ENCODE measurements at places on chromosomes 3 and 15.

GRCh38 chr3:195868336-195868865, 40.0 kb downstream of the TNK2 start:
- DNase-seq: no peak

DNA sequence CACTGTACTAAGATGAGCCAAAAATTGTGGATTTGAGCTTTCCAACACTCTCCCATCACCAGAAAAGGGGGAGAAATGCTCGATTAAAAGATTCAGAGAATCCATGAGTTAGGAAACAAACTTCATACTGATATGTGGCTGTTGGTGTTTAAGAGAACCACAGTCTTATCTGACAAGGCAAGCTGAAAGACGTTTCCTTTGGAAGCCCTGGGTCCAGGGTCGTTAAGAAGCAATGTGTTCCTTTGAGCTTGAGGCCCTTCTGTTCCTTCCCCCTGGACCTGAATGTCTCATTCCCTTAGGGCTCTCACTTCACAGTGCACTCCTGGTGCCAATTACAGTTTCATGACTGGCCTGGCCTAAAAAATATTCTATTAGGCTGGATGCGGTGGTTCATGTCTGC, 524.8 kb upstream of the PPP2R3A start:
- no peak for DNase-seq

DNA sequence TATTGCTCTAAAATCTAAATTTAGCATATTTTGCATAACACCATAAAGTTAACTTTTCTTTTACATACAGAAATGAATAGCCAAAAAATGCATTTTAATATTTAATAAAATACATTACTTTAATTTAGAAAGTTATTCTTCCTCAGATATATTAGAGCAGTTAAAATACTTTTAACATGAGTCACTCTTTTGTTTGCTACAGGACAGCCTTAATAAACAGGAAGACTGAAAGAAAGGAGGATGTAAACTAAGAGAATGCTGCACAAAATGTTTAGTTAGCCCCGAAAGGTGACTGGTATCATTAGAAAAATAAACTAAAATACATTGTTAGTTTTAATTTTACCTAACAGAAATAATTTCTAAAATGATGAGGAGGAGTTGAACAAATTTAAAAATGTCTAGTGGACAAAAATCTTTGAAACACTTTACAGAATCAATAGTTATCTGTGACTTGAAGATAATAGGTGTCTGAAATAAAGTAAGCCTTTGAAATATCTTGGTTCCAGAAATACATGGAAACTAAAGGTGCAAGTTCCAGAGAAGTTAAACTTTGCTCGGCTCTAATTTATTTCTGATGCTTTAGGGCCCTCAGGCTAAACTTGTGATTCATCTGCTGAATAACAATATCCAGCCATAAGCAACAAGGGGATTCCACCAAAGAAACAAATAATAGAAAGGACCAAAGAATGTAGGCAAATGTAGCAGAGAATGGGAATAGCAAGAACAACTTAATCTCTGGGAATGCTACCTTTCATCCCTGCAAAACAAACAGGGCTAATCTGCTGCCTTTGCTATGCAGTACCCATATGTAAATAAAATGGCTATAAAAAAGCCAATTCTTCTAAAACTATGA, 138.3 kb upstream of the UBP1 start:
- DNase-seq: no peak

DNA sequence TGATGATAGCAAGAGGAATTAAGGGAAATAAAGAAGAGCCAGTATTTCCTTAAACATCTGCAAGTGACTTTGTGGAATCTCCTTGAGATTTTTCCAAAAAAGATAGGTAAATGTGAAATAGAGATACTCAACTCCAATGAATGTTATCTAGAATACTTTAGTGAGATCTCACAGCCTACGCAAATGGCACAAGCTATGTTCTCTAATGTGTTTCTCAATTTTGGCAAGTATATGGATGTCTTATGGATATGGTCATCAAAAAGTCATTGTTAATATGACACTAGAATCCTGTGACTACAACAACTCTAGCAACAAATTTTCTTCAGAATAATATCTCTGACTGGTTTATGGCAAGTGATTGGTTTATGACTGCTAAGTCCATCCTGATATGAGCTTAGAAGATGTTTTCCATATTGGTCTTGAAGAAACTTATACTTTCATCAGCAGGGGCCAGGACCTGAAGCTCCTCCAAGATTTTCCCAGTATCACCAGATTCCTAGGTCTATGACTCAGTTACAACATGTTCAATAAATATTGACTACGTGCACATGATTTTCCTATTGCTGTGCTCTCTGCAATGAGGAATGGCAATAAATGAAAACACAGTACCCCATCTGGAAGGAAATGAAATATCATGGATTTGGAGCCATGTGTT, 170.9 kb upstream of the THBS1 start:
- no peak for DNase-seq

GRCh38 chr3:148186881-148187280, 510.8 kb upstream of the AGTR1 start:
- DNase-seq: no peak

DNA sequence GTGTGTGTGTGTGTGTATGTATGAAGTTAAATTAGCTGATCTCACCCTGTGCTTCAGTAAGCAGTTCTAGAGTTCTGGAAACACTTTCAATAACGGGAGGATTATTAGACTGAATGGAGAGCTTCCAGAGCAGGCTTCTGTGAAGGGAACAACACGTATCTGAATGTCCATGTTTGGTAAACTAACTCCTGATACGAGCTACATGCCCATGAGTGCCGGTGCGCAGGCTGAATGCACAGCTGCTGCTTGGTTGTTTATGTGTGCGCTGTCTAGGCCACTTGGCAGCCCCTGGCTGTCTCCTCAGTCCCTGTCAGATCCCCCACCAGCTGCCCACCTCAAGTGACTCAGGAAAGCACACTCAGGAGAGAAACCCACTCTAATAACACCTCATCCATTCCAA, 137.0 kb downstream of the EPHB1 start:
- no peak for DNase-seq

GRCh38 chr3:135908225-135908624, 57.3 kb upstream of the PPP2R3A start:
- no peak for DNase-seq

- DNase-seq: peak; percentile 41
Measured at GRCh38 chr3:113533534-113533892, 1.2 kb downstream of the SIDT1 start.

- DNase-seq: no peak
Measured at GRCh38 chr3:193240436-193240849, 579 bp upstream of the PLAAT1 start.

GRCh38 chr3:87766721-87767120, 292.1 kb downstream of the CGGBP1 start:
- DNase-seq: no peak

GRCh38 chr3:140845882-140846281, 95.8 kb upstream of the SLC25A36 start:
- DNase-seq: no peak

GRCh38 chr3:57917601-57918000, 90.6 kb upstream of the FLNB start:
- no peak for DNase-seq

- no peak for DNase-seq
Measured at GRCh38 chr3:197490098-197491058, 65.4 kb downstream of the BDH1 start.

DNA sequence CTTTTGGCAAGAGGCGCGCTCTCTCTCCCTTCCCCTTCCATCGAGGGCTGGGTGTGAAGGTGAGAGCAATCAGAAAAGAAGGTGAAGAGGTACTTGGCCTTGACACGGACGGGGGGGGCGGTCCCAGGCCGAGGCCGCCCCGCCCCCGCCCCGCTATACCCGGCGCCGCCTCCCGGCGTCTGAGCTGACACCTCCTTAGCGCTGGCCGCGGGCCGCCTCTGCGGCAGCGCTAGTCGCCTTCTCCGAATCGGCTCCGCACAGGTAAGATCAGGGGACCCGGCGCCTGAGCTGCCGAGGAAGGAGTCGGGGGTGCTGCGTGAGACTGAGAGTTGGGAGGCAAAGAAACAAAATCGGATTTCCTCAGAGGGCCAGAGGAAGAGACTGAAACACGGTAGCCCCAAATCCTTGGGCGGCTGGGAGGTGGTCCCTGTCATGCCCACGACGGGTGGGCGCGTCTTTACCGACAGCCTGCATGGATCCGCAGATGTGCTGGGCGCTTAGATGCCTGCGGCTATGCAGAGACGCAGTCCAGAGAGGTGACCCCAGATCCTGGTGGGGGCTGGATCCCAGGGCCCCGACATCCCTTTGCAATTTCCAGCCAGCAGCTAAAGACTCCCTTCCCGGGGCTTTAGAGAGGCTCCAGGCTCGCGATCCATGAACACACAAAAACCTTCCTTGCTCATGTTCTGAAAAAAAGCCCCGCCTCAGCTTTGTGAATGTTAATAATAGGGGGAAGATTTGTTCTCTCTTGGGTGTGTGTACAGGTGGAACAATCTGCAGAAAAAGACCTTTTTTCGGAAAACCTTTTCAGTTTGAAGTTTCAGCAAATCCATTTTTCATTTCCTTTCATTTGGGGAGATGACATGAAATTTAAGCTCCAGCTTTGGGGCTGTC, at the start of gene ENTPD3:
Gene ENTPD3 (plus strand): TSS at position 184 of the 894 bp plus-strand sequence. CDS start 874 bp downstream, outside the sequence.
- DNase-seq: peak; percentile 59

DNA sequence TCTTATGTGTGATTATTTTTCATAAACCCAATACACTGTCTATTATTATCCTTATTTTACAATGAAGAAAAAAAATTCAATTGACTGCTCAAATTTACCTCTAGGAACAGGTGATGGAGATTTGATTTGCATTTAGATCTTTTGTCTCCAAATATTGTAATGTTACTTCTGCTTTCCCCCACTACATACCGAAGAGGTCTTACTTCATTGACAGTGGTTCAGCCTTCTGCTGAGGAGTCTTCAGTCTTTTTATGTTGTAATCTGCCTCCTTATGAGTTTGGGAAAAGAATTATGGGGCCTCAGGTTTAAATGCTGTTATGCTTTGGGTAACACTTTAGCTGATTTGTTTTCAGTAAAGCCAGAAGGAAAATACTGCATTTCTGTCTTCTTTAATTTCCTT, 199.5 kb downstream of the LPP start:
- DNase-seq: no peak

- no peak for DNase-seq
Measured at GRCh38 chr15:86615411-86615810, 535.7 kb downstream of the AGBL1 start.
